Esophagus mucosa (tissue), 1 donor: ENCODE measurements at places on chromosomes 16 and 17. TPM values are rescaled to one million over a fixed set of nuclear protein-coding genes. Genes with fewer than 3 reads are reported as not detected.

Gene MEIOC
- not detected for total RNA-seq

Gene RDM1
- 1.1 TPM for total RNA-seq

Gene TENT4B
- total RNA-seq = 6.7 TPM

Gene RANBP10
- 20.1 TPM for total RNA-seq

Gene CSF3
- 0.64 TPM for total RNA-seq

Gene OSGIN1
- total RNA-seq = 5.6 TPM

Gene CTF1
- total RNA-seq = 2.3 TPM

Gene MPP2
- 0.32 TPM for total RNA-seq

Gene EPX
- not detected for total RNA-seq

Gene TBKBP1
- total RNA-seq = 3.1 TPM
